GM06990 (cell line): ENCODE measurements at places on chromosomes 7 and 10.
A peak's percentile ranks its signal among the peaks of the same experiment; 100 is the strongest.

DNA sequence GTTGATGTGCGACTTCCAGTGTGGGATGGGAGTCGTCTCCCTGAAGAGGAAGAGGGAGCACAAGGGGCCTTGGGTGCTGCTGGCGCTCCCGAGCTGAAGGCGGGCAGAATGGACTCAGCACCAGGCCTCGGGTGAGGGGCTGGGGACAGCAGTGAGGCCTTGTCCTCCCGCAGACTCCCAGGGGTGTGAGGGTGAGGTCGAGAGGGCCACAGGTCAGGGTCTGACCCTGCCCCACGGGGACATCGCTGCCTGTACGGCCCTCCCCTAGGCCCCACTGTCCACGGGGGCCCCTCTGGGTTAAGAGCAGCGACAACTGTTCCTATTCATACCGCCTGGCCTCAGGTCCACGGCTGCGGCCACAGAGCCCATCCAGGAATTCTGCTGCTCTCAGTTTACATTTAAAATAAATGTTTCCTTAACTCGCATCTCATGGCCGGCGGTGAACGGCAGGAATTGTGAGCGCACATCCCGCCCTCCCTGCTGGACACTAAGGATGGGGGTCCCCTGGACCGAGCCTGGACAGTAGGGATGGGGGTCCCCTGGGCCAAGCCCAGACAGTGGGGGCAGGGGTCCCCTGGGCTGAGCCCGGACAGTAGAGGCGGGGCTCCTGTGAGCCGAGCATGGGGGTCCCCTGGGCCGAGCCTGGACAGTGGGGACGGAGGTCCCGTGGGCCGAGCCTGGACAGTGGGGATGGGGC lies 61.7 kb downstream of the PDGFA start:
- no peak for DNase-seq

DNA sequence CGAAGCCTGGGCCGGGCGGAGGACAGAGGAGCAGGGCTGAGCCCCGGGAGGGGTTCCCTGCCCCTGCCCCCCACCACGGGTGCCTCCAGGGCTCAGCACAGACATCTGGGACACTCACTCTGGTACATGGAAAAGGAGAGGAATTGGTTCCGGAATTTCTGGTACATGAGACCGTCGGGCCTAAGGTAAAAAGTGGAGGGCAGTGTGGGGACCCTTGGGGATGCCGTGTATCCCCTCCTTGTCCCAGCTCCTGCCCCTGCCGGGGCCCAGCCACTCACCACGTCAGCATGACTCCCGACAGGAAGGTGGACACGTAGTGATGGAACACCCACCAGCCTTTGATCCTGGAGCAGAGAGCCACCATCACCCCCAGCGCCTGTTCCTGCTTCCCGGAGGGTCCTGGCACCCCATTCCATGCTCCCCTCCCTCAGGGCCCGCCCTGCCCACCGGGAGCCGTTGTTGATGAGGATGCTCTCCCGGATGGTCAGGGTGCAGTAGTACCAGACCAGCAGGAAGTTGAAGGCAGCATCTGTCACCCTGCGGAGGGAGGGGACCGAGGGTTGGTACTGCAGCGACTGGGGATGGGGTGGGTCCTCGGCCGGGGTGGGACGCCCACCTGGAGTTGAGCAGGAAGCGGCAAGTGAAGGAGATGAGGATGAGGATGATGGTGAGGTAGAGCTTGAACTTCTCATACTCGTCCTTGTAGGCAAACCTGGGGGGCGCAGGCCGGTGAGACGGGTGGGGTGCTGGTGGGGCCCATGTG lies 6.4 kb downstream of the TMEM120A start:
- no peak for DNase-seq

DNA sequence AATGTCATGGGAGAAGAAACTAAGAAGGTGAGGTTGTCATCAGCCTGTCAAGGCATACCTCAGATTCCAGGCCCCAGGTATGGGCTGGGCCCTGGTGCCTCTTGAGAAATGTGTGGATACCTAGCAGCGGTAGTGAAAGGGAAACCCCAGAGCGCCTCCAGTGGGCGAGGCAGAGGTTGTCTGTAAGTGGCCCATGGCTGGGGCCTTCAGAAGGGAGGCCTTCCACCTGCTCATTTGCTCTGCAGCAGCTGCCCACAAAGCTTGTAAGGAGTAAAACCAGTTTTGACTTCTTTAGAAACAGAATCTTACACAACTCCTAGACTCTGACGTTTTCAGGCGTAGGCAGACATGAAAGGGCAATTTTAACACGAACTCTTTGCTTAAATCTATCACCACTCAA lies 509.9 kb downstream of the PARD3 start:
- peak; percentile 45 for DNase-seq

GRCh38 chr10:95309958-95310357 lies 19.2 kb upstream of the PDLIM1 start:
- no peak for DNase-seq

DNA sequence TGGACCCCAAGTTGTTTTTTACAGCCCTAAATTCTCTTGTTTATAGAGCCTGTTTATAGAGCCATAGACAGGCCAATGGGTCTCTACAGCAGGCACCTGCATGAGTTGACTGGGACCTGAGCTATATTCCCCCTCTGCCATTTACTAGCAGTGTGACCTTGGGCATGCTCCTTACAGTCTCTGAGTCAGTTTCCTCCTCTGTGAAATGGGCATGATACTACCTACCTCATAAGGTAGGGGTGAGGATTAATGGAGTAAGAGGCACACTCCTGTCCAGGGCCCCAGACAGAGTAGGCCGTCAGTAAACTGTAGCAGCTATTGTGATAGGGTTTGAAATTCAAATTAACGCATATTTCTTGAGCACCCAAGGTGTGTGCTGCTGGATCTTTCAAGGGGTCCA lies 138.1 kb downstream of the TCF7L2 start:
- no peak for DNase-seq

DNA sequence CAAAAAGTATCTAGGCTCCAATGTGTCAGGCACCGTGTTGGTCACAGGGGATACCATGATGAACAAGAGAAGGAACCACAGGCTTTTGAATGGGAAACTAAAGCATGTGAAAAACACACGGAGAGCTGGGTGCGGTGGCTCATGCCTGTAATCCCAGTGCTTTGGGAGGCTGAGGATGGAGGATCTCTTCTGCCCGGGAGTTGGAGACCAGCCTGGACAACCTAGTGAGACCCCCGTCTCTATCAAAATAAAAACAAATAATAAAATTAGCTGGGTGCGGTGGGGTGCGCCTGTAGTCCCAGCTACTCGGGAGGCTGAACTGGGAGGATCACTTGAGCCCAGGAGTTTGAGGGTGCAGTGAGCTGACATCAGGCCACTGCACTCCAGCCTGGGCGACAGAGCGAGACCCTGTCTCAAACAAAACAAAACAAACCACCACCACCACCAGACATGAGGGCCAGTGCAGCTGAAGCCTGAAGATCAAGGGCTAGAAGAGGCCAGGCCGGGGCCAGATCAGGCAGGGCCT lies 611 bp upstream of the COPS6 start:
- no peak for DNase-seq

DNA sequence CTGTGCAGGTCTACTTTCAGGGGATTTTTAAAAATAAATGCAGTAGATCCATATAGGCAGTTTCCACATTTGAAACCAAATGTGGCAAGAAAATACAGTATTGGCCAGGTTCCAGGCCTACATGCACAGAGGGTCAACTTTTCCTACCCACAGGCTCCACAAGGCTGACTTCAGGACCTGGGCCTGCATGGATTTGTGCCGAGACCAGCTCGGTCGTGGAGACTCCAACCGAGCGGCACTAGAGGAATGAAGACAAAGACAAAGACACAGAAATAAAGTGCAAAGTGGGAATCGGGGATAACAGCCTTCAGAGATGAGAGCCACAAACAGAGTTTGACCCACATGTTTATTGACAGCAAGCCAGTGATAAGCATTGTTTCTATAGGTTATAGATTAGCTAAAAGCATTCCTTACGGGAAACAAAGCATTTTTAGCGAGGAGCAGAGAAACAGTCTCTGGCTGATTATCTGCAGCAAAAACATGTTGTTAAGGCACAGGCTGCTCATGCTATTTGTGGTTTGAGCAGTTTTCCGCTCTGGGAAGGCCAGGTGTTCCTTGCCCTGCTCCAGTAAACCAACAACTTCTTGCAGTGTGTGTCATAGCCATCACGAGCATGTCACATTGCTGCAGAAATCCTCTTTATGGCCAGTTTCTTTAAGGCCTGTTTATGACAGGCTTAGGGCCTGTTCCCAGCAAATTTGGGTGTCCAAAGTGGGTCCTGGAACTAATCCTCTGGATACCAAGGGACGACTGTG lies 52.6 kb downstream of the ZNF37A start:
- no peak for DNase-seq

DNA sequence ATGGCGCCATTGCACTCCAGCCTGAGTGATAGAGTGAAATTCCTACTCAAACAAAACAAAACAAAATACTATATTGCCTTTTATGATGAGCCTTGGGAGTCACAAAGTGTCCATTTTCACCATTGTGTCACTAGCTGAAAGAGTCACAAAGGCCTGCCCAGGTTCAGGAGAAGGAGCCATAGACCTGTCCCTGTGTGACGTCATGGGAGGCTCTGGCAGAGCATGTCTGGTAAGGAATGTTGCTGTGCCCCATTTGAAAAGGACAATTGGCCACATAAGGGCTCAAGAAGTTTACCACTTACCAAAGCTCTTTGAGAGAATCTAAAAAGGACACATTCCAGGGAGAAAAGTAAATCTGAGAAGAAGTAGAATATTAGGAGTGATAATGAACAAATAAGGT lies 367.7 kb downstream of the SDK1 start:
- no peak for DNase-seq

- DNase-seq = no peak
Measured at GRCh38 chr7:27746978-27747377, 7.0 kb downstream of the TAX1BP1 start.

DNA sequence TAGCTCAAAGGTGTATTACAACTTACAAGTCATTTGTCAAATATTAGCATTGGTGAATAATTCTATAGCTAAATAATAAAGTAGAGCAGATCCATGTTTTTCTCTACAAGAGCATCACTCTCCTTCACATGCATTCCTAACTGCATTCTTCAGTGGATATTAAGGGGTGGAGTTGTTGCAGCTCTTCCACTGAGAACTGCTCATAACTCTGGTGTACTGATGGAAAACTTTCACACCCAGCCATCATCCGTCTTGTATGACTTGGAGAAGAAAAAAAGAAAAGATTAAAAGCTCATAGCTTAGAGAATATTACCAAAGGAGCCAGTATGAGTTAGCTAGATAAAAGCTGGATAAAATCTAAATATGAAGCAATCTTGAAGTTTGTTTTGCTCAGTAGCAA lies 10.2 kb upstream of the FAM13C start:
- DNase-seq = no peak

DNA sequence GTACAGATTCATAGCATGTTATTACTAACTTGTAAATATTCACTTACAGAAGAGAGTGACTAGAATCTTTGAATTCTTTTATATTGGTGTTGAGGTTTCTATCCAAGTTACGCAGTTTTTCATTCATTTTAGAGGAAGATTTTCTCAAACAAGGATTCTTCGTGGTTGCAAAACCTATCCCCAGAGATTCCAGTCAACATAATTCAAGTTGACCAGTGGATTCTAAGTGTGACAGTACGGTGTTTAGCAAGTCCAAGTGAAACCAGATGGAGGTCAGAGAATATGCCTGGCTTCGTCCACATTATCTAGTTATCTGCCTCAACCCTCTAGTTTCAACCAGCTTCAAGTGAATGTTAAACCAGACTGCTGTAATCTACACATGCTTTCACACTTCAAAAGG lies 131.9 kb downstream of the SDK1 start:
- no peak for DNase-seq
